ENCODE measurements at places on chromosomes 4 and X.

- no peak for DNase-seq
Observed at GRCh38 chr4:125762537-125762936, 447.8 kb downstream of the FAT4 start.

DNA sequence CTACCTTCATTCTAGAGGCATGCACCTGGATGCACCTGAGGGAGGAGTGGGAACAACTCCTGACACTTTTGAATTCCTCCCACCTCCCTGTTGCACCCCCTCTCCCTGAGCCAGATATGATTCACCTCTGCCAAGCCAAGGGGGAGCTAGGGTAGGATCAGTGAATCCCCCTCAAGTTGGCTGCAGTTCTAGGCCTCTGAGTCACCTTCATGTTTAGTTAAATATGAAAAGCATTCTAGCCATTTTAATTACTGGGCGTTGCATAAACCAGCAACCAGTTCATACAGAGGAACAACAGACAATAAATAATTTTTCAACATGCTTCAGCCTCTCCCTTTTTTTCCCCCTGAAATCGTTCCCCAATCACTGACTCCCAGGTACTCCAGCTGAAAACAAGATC lies 1440.2 kb downstream of the ADGRL3 start:
- DNase-seq, result no peak

DNA sequence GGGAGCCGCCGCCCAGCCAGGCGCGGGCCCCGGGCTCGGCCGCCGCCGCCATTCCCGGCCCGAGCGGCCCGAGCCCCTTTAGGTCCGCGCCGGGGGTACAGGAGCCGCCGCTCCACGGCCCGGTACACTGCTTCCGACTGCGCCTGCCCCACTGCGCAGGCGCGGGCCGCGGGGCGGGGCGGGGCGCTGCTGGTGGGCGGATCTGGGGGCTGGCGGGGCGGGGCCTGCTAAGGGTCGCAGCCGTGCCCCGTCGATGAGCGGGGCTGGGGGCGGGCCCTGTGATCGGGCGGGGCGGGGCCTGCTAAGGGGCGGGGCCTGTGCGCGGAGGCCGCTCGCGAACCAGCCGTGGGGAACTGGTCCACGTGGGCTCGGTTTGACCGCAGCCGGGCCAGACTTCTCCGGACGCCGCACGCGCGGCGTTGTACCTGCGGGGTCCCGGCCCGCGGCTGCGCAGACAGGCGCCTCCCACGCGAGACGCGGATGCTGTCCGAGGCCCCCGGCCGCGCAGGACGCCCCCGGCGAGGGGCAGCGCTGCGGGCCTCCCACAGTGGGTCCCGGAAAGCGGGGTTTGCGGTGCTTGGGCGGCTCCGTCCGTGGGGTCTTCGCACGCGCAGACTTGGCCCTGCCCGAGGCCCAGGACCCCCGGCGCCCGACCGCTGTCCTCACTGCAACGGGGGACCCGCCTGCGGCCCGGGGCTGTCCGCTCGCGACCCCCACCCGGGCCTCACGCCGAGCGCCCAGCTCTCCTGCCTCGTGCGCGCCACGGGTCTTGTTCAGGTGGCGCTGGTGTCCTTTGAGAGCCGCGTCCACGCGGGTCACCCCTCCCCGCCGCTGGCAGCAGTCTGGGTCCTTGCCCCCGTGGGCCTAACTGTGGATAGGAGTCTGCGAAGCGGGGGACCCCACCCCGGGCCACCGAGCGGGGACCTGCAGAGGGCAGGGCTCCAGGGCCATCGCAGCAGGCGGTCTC lies at the start of gene DGKQ:
TSS of gene DGKQ (minus strand) at position 139 of the 967 bp plus-strand sequence. CDS start at position 52, 87 bp downstream.
- no peak for DNase-seq

DNA sequence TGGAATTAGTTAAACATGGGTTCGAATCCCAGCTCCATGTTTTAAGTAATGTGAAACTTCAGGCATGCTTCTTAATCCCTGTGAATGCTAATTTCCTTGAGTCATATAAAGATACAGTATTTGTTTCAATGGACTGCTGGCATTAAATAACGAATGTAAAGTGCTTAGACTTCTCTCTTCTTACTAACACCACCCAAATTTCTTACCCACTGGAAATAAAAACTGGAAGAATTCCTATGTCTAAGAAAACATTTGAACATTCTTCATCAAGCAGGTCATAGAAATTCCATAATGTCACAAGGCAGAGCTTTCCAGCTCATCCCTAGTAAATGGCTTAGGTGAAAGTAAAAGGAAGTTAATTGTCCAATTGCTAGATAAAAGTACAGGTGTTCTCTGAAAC lies 172.5 kb downstream of the ANK2 start:
- DNase-seq, result no peak

GRCh38 chr4:41358647-41359421 lies 102.1 kb downstream of the UCHL1 start:
- DNase-seq, result no peak

All from right renal cortex interstitium (tissue), 3 donors.